ENCODE measurements at places on chromosomes 5 and 9.

DNA sequence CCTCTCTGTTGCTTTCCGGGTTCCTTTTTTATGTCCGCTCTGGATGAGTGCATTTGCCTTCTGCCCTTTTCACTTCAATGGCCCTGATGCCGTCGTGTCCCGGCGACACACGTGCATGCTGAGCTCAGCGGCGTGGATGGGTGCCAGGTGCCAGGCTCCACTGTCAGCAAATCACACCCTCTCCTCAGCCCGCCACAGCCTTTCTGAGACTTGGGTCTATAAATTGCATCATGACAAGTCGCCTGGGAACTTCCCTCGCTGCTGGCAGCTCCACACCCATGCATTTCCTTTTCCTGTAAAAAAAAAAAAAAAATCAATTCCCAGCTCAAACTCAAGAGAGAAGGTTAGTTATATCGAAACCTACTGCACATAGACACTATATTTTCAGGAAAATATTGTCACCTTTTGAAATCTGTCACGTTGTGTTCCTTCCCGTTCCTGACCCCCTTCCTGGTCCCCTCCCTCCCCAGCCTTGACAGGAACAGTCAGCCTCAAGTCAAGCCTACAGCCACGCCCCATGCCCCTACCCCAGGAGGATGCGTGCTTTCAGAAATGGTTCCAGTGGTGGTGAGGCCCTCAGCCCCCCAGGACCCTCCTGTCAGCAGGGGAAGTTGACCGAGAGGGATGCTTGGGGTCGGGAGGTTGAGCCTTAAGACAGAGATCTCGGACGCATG lies 110.3 kb upstream of the PTCH1 start:
- no peak for DNase-seq

GRCh38 chr9:76732341-76732958 lies 31.8 kb upstream of the PCA3 start:
- no peak for DNase-seq

GRCh38 chr5:120083851-120084542 lies 380.1 kb upstream of the PRR16 start:
- DNase-seq = no peak

GRCh38 chr9:90555351-90556057 lies 87.1 kb downstream of the DIRAS2 start:
- DNase-seq = no peak

- DNase-seq = no peak
These were observed 133.8 kb upstream of the SLC24A2 start for GRCh38 chr9:19922476-19923118.

GRCh38 chr5:124131466-124131865 lies 615.0 kb downstream of the ZNF608 start:
- no peak for DNase-seq

DNA sequence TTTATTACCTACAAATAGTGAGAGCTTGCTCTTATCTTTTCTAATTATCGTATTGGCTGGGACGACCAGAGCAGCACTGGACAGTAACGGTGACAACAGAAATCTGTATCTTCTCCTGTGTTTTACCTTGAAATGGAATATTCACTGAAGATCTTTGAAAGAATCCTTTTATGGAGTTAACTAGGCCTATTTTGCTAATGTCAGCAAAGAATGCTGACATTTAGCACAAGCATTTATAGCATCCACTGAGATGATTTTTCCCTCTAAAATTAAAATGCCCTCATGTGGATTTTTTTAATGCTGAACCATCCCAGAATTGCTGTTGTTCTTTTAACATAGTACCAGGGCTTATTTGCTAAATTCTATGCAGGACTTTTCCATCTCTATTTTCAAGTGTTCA lies 59.4 kb downstream of the ROR2 start:
- no peak for DNase-seq

DNA sequence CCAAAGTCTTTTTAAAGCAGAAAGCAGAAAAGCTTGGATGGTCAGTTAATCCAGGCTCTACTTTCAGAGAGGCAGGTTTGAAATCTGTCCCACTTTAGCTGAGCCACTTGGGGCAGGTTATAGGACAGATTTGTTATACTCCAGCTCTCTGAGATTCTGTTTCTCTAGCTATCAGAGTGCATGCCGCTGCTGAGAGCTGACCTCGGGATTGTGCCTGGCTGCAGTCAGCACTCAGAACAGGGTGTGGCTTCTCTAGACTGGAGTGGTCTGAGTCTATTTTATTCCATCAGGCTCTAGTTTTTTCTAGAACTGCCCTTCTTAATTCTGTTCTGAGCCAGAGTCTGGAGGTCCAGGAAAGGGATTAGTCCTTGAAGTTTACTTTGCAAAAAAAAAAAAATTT lies 67.7 kb downstream of the NDFIP1 start:
- no peak for DNase-seq

- no peak for DNase-seq
These were observed 327.5 kb downstream of the TMEM232 start for GRCh38 chr5:110398951-110399350.

DNA sequence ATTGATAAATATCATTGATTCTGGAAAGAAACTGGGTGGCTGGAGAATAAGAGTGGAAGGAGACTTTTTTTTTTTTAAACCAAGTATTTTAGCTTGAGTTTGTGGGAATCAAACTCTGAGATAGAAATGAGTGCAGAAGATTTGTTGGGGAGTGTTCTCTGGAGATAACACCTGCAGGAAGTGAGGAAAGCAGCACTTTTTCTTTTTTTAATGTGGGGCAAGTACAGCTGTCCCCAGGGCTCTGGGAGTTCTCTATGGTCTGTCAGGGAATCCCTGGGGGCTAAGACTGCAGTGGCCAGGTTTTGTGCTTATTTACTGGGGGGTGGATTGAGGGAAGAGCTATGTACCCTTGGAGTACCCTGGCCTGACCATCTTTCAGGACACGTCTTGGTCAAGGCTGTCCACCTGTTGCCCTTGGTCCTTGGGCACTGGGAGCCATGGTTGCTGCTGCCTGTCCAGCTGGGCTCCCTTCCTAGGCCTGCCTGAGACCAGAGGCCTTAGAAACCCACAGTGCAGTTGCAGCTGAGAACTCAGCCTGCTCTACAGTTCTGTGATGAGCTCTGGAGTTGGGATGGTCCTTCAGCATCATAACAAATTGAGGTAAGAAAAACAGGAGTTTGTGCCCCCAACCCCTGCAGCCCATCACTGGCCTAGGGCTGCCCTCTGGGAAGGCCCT lies 85.8 kb downstream of the PHAX start:
- no peak for DNase-seq

DNA sequence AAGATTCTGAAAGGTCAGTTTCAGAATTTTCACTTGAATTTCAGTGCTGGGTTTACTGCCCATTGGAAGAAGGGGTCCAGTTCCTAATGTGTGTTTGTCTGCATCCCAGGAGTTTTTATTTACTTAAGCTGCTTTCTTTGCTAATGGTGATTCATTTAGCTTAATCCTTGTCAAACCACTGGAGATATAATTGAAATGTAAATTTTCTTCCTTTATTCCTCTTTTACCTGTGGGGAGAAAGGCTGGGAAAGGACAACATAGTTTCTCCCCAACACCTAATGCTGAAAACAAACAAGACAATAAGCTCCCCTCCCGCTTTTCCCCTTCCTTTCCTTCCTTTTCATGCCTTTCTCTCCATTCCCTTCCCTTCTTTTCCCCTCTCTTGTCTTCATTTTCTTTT lies 185.8 kb downstream of the KCTD16 start:
- no peak for DNase-seq

DNA sequence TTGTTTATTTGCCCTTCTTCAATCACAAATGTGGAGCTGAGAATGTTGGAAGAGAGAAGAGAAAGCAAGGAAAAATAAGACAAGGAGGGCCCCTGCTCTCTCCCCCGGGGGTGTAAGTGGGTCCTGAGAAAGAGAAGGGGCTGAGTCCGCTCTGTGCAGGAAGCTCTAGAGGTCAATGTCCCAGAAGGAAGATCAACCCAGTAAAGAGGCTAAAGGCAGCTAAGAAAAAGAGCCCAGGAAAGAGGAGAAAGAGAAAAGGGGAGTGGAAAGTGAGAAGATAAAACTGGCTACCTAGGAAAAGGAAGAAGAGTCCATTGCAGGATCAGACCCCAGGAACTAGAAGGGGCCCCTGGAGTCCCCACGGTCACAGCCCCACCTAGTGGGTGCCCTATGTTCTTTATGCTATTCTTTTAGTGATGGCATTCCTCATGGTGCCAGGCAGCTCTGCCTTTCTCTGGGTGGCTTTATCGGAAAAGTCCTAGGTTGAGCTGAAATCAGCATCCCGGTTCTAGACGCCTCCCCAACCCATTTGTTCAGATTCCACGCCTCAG lies 583.4 kb downstream of the ACTL7B start:
- no peak for DNase-seq

DNA sequence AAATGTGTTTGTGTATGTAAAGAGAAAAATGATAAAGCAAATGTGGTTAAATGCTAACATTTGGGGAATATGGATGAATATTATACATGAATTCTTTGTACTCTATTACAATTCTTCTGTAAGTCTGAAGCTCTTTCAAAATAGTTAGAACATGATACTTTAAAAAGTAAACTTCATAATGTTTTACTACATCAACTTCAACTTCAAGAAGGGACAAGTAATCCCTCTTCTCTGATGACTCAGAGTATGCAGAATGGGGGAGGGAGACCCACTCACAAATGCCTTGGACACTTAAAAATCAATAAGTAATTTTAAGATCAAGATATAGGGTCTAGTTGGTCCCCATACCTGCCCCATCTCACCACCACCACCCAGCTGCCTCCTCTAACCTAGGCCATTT lies 162.4 kb downstream of the ESM1 start:
- DNase-seq = no peak

GRCh38 chr9:129343424-129344375 lies 165.6 kb upstream of the IER5L start:
- DNase-seq = no peak

DNA sequence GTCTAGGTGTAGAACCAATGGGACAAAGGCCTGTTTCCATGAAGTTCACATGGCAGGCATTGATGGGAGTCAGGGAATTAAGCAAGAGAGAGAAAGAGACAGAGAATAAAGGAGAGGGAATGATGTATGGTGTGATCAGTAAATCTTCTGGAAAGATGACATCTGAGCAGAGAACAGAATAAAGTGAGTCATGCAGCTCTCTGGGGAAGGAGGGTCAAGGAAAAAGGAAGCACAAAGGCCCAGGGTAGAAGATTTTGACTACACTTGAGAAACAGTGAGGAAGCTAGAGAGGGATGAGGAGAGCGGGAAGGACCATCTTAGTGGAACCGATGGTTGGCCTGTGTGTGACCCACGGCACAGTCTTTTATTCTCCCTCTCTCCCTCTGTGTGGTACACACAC lies 425.9 kb downstream of the SPOCK1 start:
- no peak for DNase-seq

GRCh38 chr9:125410522-125410894 lies 148.9 kb downstream of the GAPVD1 start:
- DNase-seq = no peak

DNA sequence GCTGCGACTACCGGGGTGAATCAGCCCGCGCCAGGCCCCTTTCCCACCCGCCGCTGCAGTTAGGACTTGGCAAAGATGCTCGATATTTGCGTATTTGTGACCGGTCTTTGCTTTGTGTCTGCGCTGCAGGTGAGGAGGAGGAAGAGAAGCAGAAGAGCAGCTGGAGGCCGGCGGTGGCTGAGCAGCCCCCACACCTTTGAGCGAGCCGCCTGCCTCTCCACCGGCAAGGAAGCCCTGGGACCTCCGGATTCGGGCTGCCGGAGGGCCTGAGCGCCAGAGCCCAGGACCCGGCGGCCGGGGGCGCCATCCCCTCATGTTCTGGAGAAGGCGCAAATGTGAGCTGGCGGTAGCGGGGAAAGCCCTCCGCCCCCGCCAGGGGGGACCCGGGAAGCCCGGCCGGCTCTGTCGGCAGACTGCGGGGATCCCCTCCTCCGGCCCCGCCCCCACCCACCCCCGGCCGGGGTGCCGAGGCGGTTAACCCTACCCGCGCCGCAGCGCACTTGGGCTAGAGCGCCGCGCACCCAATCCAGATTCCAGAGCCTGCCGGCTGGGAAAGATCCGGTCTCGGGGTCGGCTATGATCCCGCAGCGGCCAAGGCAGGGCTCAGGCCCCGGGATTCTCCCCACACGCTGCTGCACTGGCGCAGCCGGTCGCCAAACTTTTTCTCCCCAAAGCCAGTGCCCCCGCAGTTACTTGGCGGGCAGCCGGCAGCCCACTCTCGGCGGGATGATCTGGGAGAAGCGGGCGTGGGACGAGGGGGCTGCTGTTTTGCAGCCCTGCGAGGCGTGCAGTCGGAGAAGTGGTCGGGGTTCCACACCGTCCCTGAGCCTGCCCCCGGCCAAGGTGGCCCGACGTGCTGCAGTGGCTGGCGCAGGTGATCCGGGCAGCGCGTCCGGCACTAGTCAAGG lies 800 bp upstream of the KCNN2 start:
- DNase-seq = no peak

GRCh38 chr5:167934551-167934971 lies 356.9 kb upstream of the WWC1 start:
- DNase-seq = no peak

DNA sequence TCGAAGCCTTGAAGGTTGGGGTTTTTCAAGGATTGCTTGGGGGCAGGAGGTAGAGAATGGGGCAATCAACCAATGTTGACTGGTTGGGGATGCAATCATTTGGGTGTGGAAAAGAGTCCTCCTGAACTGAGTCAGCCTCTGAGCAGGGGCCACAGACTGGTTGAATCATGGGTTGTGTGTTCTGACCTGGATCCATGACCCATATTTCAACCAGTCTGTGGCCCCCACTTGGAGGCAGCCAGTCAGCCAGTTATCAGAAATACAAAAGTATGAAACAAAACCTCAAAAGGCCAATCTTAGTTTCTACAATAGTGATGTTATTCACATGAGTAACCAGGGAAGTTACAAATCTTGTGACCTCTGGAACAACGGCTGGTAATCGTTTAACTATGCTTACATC lies 81.4 kb upstream of the RANBP6 start:
- DNase-seq = no peak

GRCh38 chr5:150142959-150143349 lies 12.7 kb downstream of the PDGFRB start:
- DNase-seq = no peak

DNA sequence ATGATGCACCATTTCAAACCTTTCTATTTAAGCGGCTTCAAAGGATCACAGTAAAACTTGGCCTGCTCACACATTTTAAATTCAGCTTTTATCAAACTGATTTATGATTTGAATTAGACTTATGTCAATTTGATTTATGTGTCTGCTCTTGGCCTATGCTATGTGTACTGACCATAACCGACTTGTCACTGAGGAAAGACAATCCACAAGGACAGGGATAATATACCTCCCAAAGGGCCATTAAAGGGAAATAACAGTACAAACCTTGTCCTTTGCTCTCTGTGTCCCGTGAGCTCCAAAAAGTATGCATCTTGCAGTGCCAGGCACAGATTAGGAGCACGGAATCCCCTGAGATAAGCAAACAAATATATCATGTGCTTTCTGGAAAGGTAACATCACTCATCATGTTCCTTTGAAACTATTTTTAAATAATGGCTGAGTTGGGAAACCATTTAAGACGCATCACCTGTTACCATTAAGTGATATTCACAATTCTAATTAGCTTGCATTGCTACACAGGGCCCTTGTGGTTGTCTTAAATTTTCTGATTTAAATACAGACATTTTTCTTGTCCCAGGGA lies 31.9 kb upstream of the FTMT start:
- DNase-seq = no peak

GRCh38 chr5:156920042-156920860 lies 42.8 kb downstream of the TIMD4 start:
- no peak for DNase-seq

Measured in NCI-H187 (cell line).